ENCODE measurements at places on chromosomes 5 and 9. TPM values are rescaled to one million over a fixed set of nuclear protein-coding genes. Genes with fewer than 3 reads are reported as not detected.

- DNase-seq, result no peak
Measured at GRCh38 chr9:102779356-102779755, 215.8 kb upstream of the CYLC2 start.

The EIF4E1B gene
- total RNA-seq, result not detected

DNA sequence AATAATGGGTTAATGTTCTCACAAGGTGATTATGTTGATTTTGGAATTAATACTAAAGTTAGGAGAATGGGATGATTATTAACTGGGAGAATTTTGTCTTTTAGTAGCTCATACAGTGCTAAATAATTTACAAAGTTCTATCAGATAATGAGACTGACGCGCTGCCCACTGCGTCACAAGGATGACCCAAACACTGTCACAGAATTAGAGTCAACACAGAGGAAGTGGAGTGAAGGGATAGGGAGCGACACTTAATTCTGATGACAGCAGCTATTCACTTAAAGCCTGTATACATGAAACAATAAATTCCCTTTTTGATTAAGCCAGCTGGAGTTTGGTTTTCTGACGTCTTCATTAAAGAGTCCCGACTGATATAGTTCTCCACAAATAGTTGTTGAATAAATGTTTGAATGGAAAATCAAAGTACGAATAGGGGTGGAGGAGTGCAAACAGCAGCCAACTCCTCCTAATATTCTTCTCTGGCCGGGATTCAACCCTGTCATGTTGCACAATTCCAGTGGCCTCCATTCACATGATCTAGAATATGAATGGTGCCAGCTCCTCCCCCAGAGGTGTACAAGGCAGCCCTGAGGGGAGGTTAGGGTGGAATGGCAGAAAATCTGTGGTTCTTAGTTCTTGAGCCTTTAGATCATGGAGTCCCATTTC lies 140.3 kb downstream of the PCSK1 start:
- DNase-seq, result no peak

The CKMT2 gene
- total RNA-seq, result not detected

Measured in osteocyte (in vitro differentiated cells).